ENCODE measurements at places on chromosomes 1 and 21. TPM values are rescaled to one million over a fixed set of nuclear protein-coding genes. Genes with fewer than 3 reads are reported as not detected.

- DNase-seq, result peak; percentile 26
- peak overlapping the region; percentile 77 for H3K4me3 ChIP-seq
- H3K4me1 ChIP-seq, result peaks cover 12% of the 10 kb centered on the region
- peaks cover 20% of the 10 kb centered on the region for H3K27me3 ChIP-seq
- no peaks in the 10 kb centered on the region for H3K36me3 ChIP-seq
Measured at GRCh38 chr1:208243527-208243966, 637 bp downstream of the PLXNA2 start.

- no peak overlapping the region for H3K4me3 ChIP-seq
- peak overlapping the region; percentile 0 for H3K27ac ChIP-seq
- H3K4me1 ChIP-seq, result peaks cover 53% of the 10 kb centered on the region
- no peak for DNase-seq
Measured at GRCh38 chr1:26754086-26754874, 33.5 kb upstream of the PIGV start.

GRCh38 chr1:219959540-219960203 is 31.3 kb upstream of the SLC30A10 start:
- H3K27me3 ChIP-seq, result no peaks in the 10 kb centered on the region
- no peak overlapping the region for H3K4me3 ChIP-seq
- no peak overlapping the region for H3K27ac ChIP-seq

DNA sequence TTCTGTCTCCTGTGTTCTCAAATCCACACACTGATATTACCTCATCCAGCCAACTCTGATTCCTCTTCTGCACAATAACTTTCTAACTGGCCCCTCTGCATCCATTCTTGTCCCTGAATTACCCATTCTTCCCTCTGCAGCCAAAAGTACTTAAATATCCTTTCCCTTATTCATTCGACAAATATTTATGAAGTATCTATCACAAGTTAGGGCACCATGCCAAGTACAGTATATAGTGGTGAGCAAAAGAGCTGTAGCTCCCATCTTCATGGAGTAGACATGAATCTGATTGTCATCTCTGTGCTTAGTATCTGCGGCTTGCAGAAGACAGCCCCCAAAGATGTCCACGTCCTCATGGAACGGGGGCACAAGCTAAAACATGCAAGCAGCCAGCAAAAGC is 316.8 kb downstream of the SETD4 start:
- H3K36me3 ChIP-seq, result no peaks in the 10 kb centered on the region
- peaks cover 22% of the 10 kb centered on the region for H3K27me3 ChIP-seq
- no peak overlapping the region for H3K27ac ChIP-seq
- no peak overlapping the region for H3K4me3 ChIP-seq

- H3K27me3 ChIP-seq, result no peaks in the 10 kb centered on the region
- no peak overlapping the region for H3K4me3 ChIP-seq
- no peak for DNase-seq
- H3K36me3 ChIP-seq, result peaks cover 3% of the 10 kb centered on the region
Measured at GRCh38 chr1:46065405-46065804, 67.0 kb downstream of the PIK3R3 start.

- no peaks in the 10 kb centered on the region for H3K36me3 ChIP-seq
- H3K27ac ChIP-seq, result no peak within 1 kb of the TSS
- no peak within 1 kb of the TSS for H3K4me3 ChIP-seq
- no peaks in the 10 kb centered on the region for H3K4me1 ChIP-seq
- peaks cover 20% of the 10 kb centered on the region for H3K27me3 ChIP-seq
- no peak for DNase-seq
Measured at GRCh38 chr1:169733924-169734323, at the start of gene SELE. Gene SELE, minus strand, starts transcription at chr1:169734079. Its CDS starts 467 bp downstream, at chr1:169733612.

- no peaks in the 10 kb centered on the region for H3K27me3 ChIP-seq
- H3K27ac ChIP-seq, result no peak overlapping the region
- no peaks in the 10 kb centered on the region for H3K36me3 ChIP-seq
- H3K4me1 ChIP-seq, result no peaks in the 10 kb centered on the region
- no peak for DNase-seq
Measured at GRCh38 chr1:215488850-215489249, 78.3 kb upstream of the KCTD3 start.

- H3K27ac ChIP-seq, result no peak overlapping the region
- peaks cover 34% of the 10 kb centered on the region for H3K27me3 ChIP-seq
- H3K4me1 ChIP-seq, result peaks cover 12% of the 10 kb centered on the region
- H3K4me3 ChIP-seq, result no peak overlapping the region
- no peak for DNase-seq
Measured at GRCh38 chr1:150259758-150260669, 2.4 kb downstream of the CA14 start.

GRCh38 chr21:41668686-41669532 is 97.9 kb downstream of the RIPK4 start:
- H3K4me1 ChIP-seq, result peaks cover 6% of the 10 kb centered on the region
- peaks cover 10% of the 10 kb centered on the region for H3K27me3 ChIP-seq
- no peak overlapping the region for H3K4me3 ChIP-seq

- no peaks in the 10 kb centered on the region for H3K27me3 ChIP-seq
- no peaks in the 10 kb centered on the region for H3K36me3 ChIP-seq
- H3K4me3 ChIP-seq, result no peak overlapping the region
Measured at GRCh38 chr21:26766826-26767325, 78.3 kb downstream of the ADAMTS1 start.

DNA sequence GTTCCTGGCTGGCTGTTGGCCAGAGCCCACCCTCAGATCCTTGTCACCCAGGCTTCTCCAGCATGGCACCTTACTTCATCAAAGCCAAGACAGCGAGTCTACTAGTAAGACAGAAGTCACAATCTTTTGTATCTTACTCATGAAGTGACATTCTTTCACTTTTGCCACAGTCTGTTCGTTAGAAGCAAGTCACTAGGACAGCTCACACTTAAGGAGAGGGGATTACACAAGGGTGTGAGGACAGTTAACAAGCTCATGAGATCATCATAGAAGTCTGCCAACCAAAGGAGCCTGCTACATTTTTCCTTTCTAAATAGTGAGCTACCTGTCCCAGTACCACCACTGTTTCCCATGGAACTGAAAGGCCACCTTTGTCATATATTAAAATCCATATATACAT is 61.5 kb downstream of the PACC1 start:
- H3K4me3 ChIP-seq, result no peak overlapping the region
- DNase-seq, result no peak
- no peaks in the 10 kb centered on the region for H3K4me1 ChIP-seq
- no peak overlapping the region for H3K27ac ChIP-seq
- peaks cover 11% of the 10 kb centered on the region for H3K36me3 ChIP-seq
- no peaks in the 10 kb centered on the region for H3K27me3 ChIP-seq

GRCh38 chr1:116929961-116930592 is 20.4 kb downstream of the PTGFRN start:
- peaks cover 3% of the 10 kb centered on the region for H3K36me3 ChIP-seq
- no peak for DNase-seq
- H3K27ac ChIP-seq, result no peak overlapping the region
- H3K27me3 ChIP-seq, result no peaks in the 10 kb centered on the region

DNA sequence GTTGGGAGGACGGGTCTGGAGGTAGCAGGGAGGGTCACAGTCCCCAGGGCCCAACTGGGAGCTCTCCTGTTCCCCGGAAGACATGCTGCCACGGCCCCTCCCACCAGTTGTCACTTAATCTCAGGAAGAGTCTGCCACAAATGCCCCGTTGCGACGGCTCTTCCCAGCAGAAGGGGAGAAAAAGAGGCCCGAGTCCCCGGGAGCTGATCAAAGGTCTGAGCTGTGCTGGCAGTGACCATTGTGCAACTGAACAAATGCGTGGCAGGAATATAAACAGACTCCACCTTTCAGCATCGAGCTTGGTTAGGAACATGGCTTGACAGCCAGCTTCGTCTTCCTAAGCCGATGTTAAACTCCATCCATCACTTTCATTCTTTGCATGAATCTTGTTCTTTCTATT is 27.8 kb upstream of the ZBTB21 start:
- no peaks in the 10 kb centered on the region for H3K36me3 ChIP-seq
- H3K4me3 ChIP-seq, result no peak overlapping the region
- peaks cover 10% of the 10 kb centered on the region for H3K4me1 ChIP-seq
- DNase-seq, result no peak
- H3K27me3 ChIP-seq, result no peaks in the 10 kb centered on the region

GRCh38 chr1:183002267-183002666 is 21.0 kb upstream of the LAMC1 start:
- no peaks in the 10 kb centered on the region for H3K36me3 ChIP-seq
- H3K27ac ChIP-seq, result no peak overlapping the region
- H3K4me1 ChIP-seq, result no peaks in the 10 kb centered on the region
- DNase-seq, result no peak
- no peak overlapping the region for H3K4me3 ChIP-seq

DNA sequence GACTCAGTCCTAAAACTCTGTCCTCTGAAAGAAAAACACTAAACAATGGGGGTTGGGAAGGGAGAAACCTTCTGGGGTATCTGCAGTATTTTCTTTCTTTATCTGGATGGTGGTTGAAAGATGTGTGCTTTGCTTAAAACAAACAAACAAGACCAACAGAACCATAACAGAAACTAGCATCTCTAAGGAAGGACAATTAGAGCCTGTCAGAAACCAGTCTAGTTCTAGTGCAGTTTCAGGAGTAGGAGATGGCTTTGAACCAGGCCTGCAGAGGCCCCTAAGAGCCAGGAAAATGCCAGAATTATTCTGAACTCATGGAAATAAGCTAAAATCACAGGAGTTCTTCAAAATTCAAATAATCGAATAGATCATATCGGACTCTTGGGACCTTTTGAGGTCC is 18.5 kb downstream of the ILDR2 start:
- no peak for DNase-seq
- peaks cover 32% of the 10 kb centered on the region for H3K27me3 ChIP-seq
- no peak overlapping the region for H3K4me3 ChIP-seq
- peaks cover 2% of the 10 kb centered on the region for H3K36me3 ChIP-seq

DNA sequence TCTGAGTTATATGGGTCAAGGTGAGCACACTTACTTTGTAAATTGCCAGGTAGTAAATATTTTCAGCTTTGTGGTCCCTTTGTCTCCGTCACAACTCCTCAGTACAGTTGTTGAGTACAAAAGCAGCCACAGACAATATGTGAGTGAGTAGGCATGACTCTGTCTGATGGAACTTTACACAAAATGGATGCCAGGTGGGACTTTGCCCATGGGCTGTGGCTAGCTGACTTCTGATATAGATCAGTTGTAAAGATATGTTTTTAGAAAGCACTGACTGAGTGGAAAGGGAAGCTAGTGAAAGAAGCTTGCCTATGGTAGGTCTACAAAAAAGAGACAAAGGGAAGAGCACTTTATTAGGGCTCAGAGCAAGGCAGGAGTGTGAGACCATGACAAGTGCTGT is 23.1 kb upstream of the IGSF5 start:
- no peak for DNase-seq
- no peaks in the 10 kb centered on the region for H3K4me1 ChIP-seq
- H3K4me3 ChIP-seq, result no peak overlapping the region
- H3K27ac ChIP-seq, result no peak overlapping the region

- peak overlapping the region; percentile 52 for H3K27ac ChIP-seq
- peaks cover 62% of the 10 kb centered on the region for H3K4me1 ChIP-seq
- no peaks in the 10 kb centered on the region for H3K27me3 ChIP-seq
- H3K36me3 ChIP-seq, result peaks cover 48% of the 10 kb centered on the region
Measured at GRCh38 chr1:15918962-15919715, 56.8 kb downstream of the ZBTB17 start.

DNA sequence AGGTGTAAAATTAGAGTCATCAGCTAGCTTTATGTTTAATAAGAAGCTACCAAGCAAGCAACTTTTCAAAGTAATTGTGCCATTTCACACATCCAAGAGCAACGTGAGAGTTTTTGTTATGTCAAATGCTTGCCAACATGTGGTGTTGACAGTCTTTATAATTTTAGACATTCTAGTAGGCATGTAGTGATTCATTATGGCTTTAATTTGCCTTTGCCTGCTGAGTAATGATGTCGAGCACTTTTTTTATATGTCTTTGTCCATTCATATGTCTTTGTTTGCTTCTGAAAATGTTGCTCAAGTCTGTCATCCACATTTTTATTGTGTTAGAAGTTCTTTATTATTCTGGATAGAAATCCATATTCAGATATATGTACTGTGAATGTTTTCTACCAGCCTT is 21.4 kb upstream of the CHIT1 start:
- no peak overlapping the region for H3K27ac ChIP-seq
- no peak for DNase-seq
- peaks cover 37% of the 10 kb centered on the region for H3K27me3 ChIP-seq
- H3K4me3 ChIP-seq, result no peak overlapping the region
- no peaks in the 10 kb centered on the region for H3K4me1 ChIP-seq
- peaks cover 3% of the 10 kb centered on the region for H3K36me3 ChIP-seq

- no peak for DNase-seq
- no peaks in the 10 kb centered on the region for H3K4me1 ChIP-seq
- peaks cover 9% of the 10 kb centered on the region for H3K27me3 ChIP-seq
- no peaks in the 10 kb centered on the region for H3K36me3 ChIP-seq
- no peak overlapping the region for H3K27ac ChIP-seq
Measured at GRCh38 chr1:211091867-211092266, 42.1 kb downstream of the KCNH1 start.

- no peaks in the 10 kb centered on the region for H3K4me1 ChIP-seq
- no peaks in the 10 kb centered on the region for H3K27me3 ChIP-seq
- no peaks in the 10 kb centered on the region for H3K36me3 ChIP-seq
- no peak overlapping the region for H3K4me3 ChIP-seq
- no peak for DNase-seq
- no peak overlapping the region for H3K27ac ChIP-seq
Measured at GRCh38 chr1:205907794-205908193, 35.5 kb downstream of the SLC26A9 start.

- H3K4me1 ChIP-seq, result peaks cover 3% of the 10 kb centered on the region
- no peaks in the 10 kb centered on the region for H3K27me3 ChIP-seq
- no peaks in the 10 kb centered on the region for H3K36me3 ChIP-seq
- no peak overlapping the region for H3K4me3 ChIP-seq
Measured at GRCh38 chr1:14517841-14518180, 80.7 kb upstream of the KAZN start.

DNA sequence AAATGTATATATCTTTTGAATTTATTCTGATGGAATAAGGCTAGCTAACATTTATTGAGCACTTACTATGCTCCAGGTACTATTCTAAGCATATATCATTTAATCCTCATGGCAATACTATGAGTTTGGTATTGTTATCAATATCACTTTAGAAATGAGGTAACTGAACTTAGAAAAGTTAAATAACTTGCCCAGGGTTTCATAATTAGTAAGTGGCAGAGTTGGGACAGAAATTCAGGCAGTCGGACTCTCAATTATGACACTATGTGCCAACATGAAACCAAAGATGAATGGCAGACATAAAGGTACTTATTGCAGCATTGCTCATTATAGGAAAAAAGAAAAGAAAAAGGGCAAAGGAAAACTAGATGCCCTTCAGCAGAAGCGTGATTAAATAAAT is 48.2 kb downstream of the RAB3GAP2 start:
- H3K4me3 ChIP-seq, result no peak overlapping the region
- peaks cover 36% of the 10 kb centered on the region for H3K36me3 ChIP-seq
- H3K4me1 ChIP-seq, result peaks cover 64% of the 10 kb centered on the region
- H3K27me3 ChIP-seq, result no peaks in the 10 kb centered on the region

The CELA3A gene
- not detected for total RNA-seq

The EXTL2 gene
- 10.0 TPM for total RNA-seq

The GNAT2 gene
- 0.64 TPM for total RNA-seq

The LCE2B gene
- not detected for total RNA-seq

The LIX1L gene
- 37.6 TPM for total RNA-seq

The CLDN8 gene
- total RNA-seq, result not detected

Measured in activated naive CD8-positive, alpha-beta T cell treated with anti-CD3 and anti-CD28 coated beads for 36 hours (primary cell).